ENCODE measurements at places on chromosomes 13 and 19. TPM values are rescaled to one million over a fixed set of nuclear protein-coding genes. Genes with fewer than 3 reads are reported as not detected.

The CHMP2A gene
- total RNA-seq: 127 TPM

The GGN gene
- total RNA-seq: 1.7 TPM

The IGFL3 gene
- total RNA-seq: not detected

The HSPB6 gene
- total RNA-seq: 0.65 TPM

The ELANE gene
- total RNA-seq: not detected

The PRKCSH gene
- 85.8 TPM for total RNA-seq
